Stimulated activated CD4-positive, alpha-beta T cell treated with anti-CD3 and anti-CD28 coated beads, Interleukin-1b, Interleukin-23, amount 100 ng/mL, for 1 hour (primary cell): ENCODE measurements at places on chromosomes 11 and 22.

DNA sequence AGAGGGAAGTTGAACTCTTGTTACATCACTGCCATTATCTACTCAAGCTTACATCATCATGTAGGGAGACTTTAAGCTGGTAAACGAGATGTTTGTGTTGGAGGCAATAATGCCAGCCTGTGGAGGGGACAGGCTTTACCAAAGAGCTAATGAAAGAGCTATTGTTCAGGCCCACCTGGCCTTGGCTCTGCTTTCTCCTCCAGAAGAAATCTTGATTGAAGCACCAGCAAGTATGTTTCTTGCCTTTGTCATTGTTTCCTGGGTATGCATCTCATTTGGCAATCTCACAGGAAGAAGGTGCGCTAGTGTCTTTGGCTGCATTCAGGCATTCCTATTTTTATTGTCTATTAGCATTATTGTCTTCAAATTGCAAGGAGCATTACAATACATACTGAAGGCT lies 16.7 kb upstream of the CARD18 start:
- no peak for DNase-seq

DNA sequence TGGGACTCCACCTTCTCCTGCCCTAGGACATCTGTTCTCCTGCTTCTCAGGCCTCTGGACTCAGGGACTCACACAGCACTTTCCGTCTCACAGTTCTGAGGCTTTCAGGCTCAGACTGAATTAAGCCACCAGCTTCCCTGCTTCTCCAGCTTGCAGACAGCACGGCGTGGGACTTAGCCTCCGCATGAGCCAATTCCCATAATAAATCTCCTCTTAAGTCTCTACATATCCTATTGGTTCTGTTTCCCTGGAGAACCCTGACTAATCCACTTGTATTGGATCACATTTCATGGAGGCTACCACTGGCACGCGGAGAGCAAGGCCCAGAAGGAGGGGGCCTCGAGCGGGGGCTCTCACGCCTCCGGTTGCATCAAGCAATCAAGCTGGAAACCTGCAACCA lies 1313.6 kb downstream of the TBC1D22A start:
- DNase-seq, result no peak

DNA sequence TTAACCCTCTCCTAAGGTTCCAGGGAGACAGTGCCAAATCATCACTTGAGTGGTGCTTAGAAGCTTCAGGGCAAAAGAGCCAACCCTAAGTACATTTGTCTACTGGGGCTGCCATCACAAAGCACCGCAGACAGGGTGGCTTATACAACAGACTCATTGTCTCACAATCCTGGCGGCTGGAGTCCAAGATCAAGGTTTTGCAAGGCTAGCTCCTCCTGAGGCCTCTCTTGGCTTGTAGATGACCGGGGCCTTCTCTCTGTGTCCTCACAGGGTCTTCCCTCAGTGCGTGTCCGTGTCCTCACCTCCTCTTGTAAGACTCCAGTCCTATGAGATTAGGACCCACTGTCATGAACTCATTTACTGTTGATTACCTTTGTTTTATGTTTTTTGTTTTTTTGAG lies 34.1 kb upstream of the CD81 start:
- no peak for DNase-seq

DNA sequence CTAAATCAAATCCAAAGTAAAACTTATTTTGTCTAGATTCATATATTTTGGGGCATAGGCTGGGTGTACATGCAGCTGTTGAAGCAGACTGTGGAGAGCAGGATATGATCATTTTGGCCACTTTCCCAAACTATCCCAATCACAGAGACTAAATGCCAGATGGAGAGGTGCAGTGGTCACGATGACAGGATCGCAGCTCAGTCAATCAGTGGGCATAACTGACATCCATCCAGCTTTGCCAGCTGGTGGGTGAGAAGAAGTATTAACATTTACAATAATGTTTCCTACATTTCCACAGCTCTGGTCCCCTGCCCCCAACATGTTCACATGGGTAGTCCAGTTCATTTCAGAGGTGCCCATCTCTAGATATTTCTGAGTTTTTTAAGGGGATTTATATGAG lies 255.5 kb upstream of the SESN3 start:
- no peak for DNase-seq

DNA sequence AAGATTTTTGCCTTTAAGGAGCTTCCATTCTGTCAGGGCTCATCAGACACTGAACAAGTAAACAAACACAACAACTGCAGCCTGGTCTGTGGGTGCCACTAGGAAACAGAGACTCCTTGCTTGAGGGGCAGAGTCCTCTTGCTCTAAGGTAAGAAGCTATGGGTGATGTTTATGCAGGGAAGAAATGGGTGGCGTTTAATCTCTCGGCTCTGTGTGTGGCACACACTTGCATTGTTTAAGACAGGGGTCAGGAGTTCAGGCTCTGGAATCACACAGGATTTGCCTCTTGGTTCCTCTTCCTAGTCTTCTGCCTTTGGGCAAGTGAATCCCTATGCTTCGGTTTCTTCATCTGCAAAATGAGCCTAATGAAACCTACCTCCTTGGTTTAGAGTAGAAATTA lies 90.3 kb downstream of the PRR5L start:
- no peak for DNase-seq

DNA sequence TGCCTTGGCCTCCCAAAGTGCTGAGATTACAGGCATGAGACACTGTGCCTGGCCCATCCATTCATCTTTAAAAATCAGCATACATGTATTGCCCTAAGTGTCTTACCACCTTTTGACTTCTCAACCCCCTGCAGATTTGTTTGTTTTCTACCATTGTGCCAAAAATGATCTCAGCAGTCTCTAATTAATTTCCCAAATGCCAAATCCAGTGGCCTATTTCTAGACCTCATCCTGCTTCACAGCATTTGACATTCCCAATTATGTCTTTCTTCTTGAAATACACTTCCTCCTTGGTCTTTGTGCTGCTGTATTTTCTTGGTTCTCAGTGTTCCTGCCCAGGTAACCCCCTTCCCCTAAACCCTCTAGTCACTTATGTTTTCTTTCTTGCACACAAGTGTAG lies 46.0 kb upstream of the GRAMD1B start:
- no peak for DNase-seq

GRCh38 chr22:38921120-38921519 lies 36.3 kb upstream of the APOBEC3A start:
- no peak for DNase-seq

- no peak for DNase-seq
Measured at GRCh38 chr22:33335611-33336279, 277.6 kb upstream of the SYN3 start.

GRCh38 chr11:59178402-59178801 lies 6.5 kb downstream of the DTX4 start:
- DNase-seq, result no peak

DNA sequence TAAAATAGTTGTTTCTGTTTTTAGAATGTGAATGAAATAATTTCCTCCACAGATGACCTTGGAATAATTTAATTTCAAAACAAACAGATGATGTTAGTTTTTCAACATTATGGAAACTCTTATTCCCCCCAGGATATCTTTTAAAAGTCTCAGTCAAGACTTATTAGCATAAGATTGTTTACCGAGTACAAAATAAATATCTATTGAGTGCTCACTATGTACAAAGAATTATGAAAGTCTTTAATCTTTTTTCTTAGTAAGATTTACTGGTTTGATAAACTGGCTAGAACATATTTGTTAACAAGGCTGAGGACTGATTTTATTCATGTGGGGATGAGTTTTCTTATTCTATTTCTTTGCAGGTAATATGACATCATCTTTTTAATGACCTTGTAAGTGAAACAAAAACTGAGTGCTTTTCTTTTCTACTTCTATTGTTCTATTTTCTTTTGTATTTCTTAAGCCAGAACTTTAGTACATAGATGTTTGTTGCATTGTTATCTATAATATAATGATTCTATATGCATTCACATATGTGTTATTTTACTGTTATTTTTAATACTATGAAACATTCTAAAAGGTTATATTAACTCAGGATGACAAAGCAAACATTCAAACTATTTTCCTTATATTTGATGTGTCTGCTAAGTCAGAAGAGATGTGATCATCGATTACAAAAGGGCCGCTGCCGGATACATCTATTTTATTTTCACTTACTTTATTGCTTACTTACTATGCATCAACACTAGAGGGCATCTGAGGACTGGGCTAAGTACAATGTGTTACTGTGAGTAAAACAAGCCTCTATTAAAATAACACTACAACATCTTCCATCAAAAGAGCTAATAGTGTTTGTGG lies 111.0 kb upstream of the ARHGAP42 start:
- DNase-seq, result no peak
